Stimulated activated CD8-positive, alpha-beta memory T cell treated with anti-CD3 and anti-CD28 coated beads, Interleukin-15, amount 100 ng/mL, for 4 hours (primary cell): ENCODE measurements at places on chromosomes 16 and 17.

GRCh38 chr17:14306596-14306995 is 5.7 kb downstream of the HS3ST3B1 start:
- DNase-seq, result no peak

DNA sequence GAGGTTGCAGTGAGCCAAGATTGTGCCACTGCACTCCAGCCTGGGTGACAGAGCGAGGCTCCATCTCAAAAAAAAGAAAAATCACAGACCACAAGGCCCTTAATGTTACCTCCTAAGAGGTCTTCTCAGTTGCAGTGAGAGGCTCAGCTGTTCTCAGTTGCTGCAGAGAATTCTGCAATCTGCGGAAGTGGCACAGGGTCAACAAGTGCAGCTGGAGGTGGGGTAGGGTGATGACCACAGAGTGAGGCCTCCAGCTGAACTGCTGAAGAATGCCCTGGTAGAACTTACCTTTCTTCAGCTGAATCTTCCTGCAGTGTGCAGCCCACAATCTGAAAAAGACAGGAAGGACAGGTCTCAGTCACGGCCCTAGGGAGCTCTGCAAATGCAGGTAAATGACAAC is 26.3 kb downstream of the CNTNAP1 start:
- no peak for DNase-seq

GRCh38 chr16:3520841-3521240 is 20.0 kb downstream of the CLUAP1 start:
- no peak for DNase-seq

GRCh38 chr16:1348441-1348840 is 3.2 kb downstream of the TSR3 start:
- no peak for DNase-seq

DNA sequence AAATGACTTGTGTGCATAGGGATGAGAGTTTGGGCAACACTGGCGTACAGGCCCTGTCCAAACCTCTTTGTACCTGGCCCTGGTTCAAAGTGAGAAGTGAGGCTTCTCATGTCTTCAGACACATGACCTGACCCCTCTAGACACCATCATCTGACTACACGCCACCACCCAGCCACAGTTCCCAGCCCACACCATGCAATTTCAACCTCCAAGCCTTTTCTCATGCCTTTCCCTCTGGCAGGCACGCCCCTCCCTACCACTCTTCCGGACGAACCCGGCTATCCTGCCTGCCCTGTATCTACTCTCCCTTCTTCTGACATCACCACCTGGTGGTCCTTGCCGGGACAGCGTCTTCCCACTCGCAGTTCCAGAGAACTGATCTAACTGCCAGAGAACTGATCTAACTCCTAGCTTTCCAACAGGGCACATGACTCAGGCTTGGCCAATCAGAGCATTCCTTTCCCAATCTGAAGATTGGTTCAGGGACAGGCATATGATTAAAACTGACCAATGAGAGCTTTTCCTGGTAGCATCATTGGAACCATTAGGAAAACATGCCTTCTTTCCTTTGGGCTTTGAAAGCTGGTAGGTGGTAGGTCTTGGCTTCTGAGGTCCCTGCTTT is 27.1 kb upstream of the IL21R start:
- no peak for DNase-seq

DNA sequence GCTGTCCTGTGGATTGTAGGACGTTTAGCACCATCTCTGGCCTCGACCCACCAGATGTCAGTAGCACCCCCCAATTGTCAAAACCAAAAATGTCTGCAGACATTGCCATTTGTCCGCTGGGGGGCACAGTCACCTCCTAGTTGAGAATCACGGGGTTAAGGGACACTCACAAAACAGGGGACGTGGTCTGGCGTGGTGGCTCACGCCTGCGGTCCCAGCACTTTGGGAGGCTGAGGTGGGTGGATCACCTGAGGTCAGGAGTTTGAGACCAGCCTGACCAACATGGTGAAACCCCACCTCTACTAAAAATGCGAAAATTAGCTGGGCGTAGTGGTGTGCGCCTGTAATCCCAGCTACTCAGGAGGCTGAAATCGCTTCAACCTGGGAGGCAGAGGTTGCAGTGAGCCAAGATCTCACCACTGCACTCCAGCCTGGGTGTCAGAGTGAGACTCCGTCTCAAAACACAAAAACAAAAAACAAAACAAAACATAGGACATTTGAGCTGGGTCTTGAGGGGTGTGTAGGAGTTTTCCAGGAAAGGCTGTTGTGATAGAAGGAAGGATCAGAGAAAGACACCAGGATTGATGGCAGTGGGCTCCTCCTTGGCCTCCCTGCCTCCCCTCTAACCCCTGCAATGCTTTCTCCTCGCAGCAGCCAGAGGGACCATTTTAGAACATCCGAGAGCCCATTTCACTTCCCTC is 171.8 kb upstream of the GSE1 start:
- no peak for DNase-seq

DNA sequence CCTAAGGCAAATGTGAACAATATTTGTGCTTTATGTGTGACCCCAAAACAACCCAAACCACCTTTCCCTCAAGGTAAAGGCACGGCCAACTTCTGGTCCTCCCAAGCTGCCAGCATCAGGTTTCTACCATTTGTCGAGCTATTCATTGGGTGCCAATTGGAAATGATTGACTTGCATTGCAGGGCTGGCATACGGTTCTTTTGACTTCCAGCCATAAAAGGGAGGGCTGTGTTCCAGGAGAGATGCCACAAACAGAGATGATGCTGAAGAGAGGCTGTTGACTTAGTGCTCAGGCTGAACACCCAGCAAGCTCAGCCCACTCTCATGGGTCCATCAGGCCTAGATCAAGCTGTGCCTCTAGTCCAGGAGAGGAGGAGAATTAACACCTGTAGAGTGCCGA is 252.4 kb downstream of the GRIN2A start:
- DNase-seq, result no peak

DNA sequence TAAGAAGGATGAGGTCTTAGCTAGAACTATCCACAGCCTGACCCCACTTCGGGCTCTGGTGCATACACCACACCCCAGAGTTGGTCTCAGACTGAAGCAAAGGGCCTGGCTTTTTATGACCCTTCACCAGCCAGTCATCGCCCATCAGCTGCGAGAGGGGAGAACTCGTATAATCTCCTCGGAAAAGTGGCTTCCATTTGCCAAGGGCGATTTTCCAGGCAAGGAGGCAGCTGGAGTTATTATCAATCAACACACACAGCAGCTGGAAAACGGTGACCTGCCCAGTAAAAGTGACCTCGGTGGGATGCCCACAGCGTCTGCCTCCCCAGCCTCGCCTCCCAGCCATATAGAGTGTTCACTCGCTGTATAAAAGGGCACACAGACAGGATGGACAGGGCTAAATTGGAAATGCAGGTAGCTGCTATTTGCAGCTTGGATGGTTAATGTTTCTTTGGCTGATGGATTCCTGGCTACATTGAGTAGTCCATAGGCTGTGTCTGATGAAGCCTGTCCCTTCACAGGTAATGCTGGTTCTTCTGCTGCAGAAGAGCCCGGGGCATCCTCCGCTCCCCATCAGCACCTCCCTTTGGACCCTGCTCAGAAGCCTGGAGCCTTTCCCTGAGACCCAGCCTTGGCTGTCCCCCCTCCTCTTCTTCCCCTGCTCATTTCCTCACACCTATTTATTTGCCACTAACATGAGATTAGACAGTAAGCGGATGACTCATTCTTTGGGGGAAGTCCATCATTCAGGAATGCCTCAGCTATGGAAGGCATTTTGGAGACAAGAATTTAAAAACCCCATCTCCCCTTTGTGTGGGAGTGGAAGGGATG is 45.7 kb downstream of the TMEM186 start:
- DNase-seq, result no peak

DNA sequence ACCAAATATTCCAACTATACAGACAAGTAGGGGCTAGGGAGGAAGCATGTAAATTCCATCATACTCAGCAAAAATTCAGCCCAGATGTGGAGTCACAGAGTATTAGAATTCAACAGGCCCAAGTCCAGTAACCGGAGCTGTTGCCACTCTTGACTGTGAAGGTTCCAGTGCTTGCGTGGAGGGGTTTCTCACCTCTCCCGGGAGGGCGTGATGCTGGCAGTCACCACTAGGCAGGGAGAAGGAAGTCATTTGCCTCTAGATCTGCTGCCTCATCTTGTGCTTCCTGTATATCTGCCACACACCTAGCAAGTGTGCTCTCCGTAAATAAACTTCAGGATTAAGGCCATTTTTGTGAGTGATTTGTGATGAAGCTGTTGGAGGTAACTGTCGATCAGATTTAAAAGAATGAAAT is 1.0 kb upstream of the CKLF start:
- peak; percentile 26 for DNase-seq

DNA sequence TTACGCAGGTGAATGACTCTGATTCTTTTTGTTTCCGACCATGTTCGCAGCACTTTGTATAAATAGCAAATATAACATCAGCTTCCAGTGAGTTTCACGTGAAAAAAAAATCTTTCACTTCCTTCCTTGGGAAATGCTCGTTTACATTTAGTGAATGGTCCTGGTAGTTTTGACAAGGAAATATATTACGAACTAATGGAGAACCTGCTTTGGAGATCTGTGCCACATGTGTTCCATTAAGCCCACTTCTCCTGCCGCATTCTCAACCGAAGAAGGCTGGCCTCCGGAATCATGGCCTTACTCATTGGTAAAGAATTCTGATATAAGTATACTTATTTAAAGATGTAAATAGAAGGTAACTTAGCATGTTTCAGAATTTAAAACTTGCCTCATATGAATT is 3.6 kb downstream of the CRAMP1 start:
- DNase-seq, result no peak

- no peak for DNase-seq
Measured at GRCh38 chr17:43587647-43588046, 41.5 kb upstream of the ETV4 start.

DNA sequence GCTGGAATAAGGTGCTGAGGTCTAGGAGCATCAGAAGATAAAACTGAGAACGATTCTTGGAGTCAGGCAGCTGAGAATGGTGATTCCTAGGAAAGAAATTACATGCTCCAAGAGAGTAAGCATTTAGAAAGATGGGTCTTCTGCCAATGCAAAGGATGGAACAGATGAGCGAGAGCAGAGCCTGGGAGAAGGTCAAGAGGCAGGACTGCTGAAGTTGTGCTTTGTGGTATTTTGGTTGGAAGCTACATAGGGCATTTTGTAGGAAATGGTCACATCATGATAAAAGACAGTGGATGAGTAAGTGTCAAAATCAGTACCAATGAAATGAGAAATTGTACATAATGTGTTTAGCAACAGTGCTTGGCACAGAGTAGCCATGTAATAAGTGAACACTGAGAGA is 1.4 kb upstream of the CRYM start:
- no peak for DNase-seq

- no peak for DNase-seq
Measured at GRCh38 chr17:57269598-57270255, 13.4 kb downstream of the MSI2 start.

GRCh38 chr17:70106551-70106950 is 31.5 kb downstream of the KCNJ16 start:
- no peak for DNase-seq

- DNase-seq, result no peak
Measured at GRCh38 chr17:77054936-77055335, 85.8 kb upstream of the SEC14L1 start.

GRCh38 chr17:624341-624860 is 90.2 kb downstream of the VPS53 start:
- DNase-seq, result no peak

- no peak for DNase-seq
Measured at GRCh38 chr16:87856791-87857228, 12.5 kb downstream of the SLC7A5 start.

- no peak for DNase-seq
Measured at GRCh38 chr16:49734331-49734730, 121.6 kb downstream of the ZNF423 start.

DNA sequence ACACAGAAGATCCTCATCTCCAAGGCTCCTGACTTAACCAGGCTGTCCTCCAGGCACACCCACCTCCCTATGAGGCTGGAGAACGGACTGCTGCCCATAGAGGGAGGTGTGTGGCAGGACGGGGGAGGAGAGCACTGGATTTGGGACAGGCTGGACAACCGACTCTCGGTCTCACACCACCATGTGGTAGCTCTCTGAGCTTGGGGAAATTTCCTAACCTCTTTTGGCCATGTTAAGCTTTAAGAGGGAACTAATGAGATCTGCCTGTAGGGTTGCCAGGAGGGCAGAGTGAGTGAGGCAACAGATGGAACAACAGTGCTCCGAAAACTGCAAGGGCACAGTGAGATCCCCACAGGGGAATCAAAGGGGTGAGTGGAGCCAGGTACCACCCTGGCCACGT is 32.7 kb downstream of the RHBDL3 start:
- no peak for DNase-seq
